Uterus (tissue), 4 donors: ENCODE measurements at places on chromosomes 4 and X. TPM values are rescaled to one million over a fixed set of nuclear protein-coding genes. Genes with fewer than 3 reads are reported as not detected.
A peak's percentile ranks its signal among the peaks of the same experiment; 100 is the strongest.

Gene RTL3
- not detected for total RNA-seq

Gene NUDT10
- 13.1 TPM for total RNA-seq

Gene DEFB131A
- total RNA-seq = not detected

Gene TMEM35A
- not detected for total RNA-seq

Gene SCML2
- total RNA-seq = 3.7 TPM

Gene GLRA2
- 0.48 TPM for total RNA-seq

Gene RASSF6
- 0.06 TPM for total RNA-seq

DNA sequence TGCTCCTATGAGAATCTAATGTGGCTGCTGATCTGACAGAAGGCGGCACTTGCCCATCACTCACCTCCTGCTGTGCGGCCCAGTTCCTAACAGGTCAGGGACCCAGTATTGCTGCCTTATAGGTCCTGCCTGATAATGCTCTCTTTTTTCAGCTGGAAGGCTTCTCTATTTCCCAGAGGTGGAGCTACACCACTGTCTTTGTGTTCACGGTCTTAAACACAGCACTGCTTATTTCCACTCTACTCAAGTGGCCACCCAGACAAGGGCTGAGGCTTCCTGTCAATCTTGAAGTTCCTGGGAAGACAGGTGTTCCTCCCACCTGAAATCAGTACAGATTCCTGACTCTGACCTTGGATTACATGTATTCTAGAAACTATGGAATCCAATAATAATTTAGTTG, 270.6 kb downstream of the NR3C2 start:
- no peak for DNase-seq
- no peaks in the 10 kb centered on the region for H3K27me3 ChIP-seq
- no peak overlapping the region for H3K4me3 ChIP-seq
- H3K27ac ChIP-seq = no peak overlapping the region

- H3K27ac ChIP-seq = peak overlapping the region; percentile 52
- H3K36me3 ChIP-seq = no peaks in the 10 kb centered on the region
Observed at GRCh38 chrX:129981752-129982299, 609 bp upstream of the BCORL1 start.

GRCh38 chr4:11072463-11072862, 356.2 kb downstream of the HS3ST1 start:
- no peak overlapping the region for H3K27ac ChIP-seq
- no peaks in the 10 kb centered on the region for H3K4me1 ChIP-seq
- no peak overlapping the region for H3K4me3 ChIP-seq
- no peak for DNase-seq

DNA sequence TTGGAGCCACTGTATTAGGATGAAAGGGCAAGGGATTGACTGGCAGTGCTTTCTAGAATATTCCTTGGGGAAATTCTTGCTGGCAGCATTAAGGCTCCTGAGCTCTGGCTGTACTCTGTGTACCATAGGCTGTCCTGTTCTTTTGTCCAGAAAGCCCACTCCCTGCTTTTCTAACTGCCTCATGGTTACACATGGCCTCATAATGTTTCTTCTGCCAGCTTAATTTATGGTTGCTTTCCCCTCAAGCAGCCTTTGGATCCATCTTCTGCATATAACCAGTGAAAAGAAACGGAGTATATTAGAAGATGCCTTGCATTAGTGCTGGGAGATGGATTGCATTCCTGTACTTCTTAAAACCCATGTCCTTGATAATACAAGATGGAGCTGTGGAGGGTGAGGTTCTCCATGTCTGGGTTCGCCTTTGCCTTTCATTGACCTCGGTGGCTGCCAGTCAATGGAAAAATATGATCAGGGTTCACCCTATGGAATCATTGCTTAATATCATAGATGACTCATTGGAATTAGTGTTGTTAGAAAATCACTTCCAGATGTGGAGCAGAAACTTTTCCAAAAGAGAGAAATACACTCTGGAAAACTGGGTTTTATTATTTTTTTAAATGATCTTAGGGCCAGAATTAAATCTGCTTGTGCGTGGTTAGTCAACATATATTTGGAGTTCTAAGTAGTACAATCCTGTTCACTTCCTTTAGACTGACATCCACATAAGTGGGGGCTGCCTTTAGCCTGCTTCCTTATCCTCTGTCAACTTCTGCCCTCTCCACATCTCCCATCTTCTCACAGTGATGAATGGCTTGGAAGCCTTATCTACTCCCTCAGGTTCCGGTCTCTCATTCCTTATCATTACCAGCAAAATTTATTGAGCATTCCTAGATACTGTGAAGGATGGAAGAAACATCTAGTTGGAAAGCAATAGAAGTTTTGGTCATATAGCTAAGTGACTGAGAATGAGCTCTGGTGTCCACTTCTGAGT, 24.9 kb downstream of the DOCK11 start:
- H3K27me3 ChIP-seq = no peaks in the 10 kb centered on the region
- DNase-seq = no peak
- no peaks in the 10 kb centered on the region for H3K36me3 ChIP-seq

- H3K4me3 ChIP-seq = no peak overlapping the region
- H3K4me1 ChIP-seq = no peaks in the 10 kb centered on the region
- no peak overlapping the region for H3K27ac ChIP-seq
- no peaks in the 10 kb centered on the region for H3K36me3 ChIP-seq
Observed at GRCh38 chrX:31435592-31435991, 363.8 kb upstream of the FTHL17 start.

GRCh38 chr4:46484881-46485280, 95.0 kb upstream of the GABRA2 start:
- H3K4me1 ChIP-seq = no peaks in the 10 kb centered on the region
- no peaks in the 10 kb centered on the region for H3K36me3 ChIP-seq
- no peaks in the 10 kb centered on the region for H3K27me3 ChIP-seq

- no peak overlapping the region for H3K27ac ChIP-seq
- H3K4me3 ChIP-seq = no peak overlapping the region
- H3K27me3 ChIP-seq = no peaks in the 10 kb centered on the region
- no peak for DNase-seq
Observed at GRCh38 chrX:135437867-135438733, 16.4 kb downstream of the SMIM10L2A start.

DNA sequence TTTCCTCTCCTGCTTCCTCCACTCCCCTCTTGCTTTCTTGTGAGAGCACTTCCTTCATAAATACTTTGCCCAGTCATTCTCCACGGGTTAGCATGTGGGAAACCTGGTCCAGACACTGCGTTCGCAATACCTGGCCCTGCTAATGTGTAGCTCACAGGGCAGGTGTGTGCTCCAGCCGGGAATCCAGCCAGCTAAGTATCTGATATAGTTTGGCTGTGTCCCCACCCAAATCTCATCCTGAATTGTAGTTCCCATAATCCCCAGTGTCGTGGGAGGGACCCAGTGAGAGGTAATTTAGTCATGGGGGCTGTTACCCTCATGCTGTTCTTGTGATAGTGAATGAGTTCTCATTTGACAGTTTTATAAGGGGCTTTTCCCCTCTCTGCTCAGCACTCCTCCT, 32.2 kb upstream of the STX18 start:
- DNase-seq = no peak
- no peaks in the 10 kb centered on the region for H3K27me3 ChIP-seq
- no peaks in the 10 kb centered on the region for H3K4me1 ChIP-seq
- H3K4me3 ChIP-seq = no peak overlapping the region
- peak overlapping the region; percentile 85 for H3K27ac ChIP-seq

DNA sequence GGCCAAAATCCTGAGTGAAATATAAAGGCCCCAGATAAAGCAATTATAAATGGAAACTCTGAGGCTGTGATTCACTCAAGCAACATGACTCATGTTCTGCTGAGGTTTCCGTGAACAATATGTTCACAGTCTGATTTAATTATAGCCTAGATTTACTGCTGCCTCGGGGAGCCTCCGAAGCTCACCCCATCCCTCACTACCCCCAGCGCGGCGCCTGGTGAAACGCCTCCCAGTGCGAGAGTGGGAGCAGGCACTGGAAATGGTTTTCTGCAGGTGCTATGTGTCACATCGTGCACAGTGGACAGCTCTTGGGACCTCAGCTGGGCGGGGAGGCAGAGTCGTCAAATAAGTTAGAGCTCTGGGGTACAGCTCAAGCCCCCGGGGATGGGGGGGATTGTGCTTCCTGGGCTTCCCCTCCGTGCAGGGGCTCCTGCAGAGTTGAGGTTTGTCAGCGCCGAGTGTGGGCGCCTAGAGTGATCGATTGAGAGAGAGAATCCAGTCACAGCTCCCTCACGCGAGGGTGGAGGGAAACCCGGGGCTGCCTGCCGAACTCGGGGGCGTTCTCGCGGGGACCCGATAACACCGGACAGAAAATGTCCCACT, 110.6 kb downstream of the PHKA2 start:
- DNase-seq = peak; percentile 75
- H3K27me3 ChIP-seq = no peaks in the 10 kb centered on the region
- no peak overlapping the region for H3K4me3 ChIP-seq
- H3K27ac ChIP-seq = peak overlapping the region; percentile 77
- H3K36me3 ChIP-seq = no peaks in the 10 kb centered on the region
- peaks cover 13% of the 10 kb centered on the region for H3K4me1 ChIP-seq

DNA sequence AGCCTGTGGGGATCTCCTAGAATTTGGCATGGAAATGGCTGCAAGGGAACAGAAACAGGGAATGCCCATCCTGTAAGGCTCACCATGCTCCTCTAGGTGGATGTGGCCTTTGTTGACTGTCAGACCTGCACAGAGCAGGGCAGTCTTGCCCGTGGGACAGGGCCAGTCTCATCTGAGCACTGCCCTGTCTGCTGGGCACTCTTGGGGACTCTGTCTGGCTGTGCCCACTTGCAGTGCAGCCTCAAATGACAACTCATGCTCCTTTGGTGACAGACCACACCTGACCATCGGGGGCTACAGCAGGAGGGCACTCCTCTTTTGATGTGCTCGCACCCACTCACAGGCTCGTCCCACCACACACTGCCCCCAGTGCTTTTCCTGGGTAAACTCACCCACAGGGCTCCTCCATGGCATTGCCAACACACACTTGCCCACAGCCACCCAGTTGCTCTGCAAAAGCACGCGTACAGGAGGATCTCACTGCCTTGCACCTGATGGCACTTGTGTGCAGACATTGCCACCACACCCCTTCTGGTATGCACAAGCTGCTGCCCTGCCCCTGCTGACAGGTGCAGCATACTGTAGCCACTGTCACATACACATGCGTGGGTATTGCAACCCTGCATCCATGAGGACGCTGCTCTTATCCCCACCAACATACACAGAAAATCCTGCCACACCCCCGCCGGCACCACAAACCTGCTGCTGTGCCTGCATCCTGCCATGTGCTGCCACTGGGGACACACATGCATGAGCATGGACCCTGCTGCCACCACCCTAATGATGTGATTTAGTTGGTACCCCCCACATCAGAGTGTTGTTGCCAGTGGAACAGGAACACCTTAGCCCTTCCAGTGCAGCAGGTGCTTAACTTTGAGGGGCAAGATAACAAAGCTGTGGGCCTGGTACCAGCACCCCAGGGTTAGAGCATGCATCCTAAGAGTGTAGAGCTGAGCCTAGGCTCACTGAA, 100.1 kb upstream of the ARHGEF9 start:
- no peak overlapping the region for H3K4me3 ChIP-seq
- no peaks in the 10 kb centered on the region for H3K27me3 ChIP-seq
- no peaks in the 10 kb centered on the region for H3K4me1 ChIP-seq
- no peak for DNase-seq
- H3K27ac ChIP-seq = no peak overlapping the region

GRCh38 chr4:8642651-8643321, 50.2 kb downstream of the CPZ start:
- no peak overlapping the region for H3K4me3 ChIP-seq
- no peaks in the 10 kb centered on the region for H3K4me1 ChIP-seq
- no peak overlapping the region for H3K27ac ChIP-seq

- H3K27me3 ChIP-seq = no peaks in the 10 kb centered on the region
- H3K4me3 ChIP-seq = no peak overlapping the region
- no peak overlapping the region for H3K27ac ChIP-seq
Observed at GRCh38 chr4:34850421-34850820, 1393.9 kb downstream of the ARAP2 start.

DNA sequence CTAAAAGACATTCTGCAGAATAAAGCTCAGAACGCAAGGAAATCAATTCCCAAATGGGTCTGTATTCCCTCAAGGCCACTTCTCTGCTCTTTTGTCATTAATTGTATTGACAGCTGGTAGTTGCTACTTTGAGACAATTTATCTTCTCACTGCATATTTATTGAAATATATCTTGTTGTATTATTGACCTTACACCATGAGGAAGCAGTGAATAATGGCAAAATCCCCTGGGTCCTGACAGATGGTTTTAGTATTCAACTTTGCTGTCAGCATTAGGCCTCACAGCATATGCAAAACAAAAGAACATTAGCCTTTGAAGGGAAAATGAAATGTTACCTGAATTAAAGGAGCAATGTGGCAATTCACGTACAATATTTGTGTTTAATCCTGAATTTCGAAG, 406.1 kb upstream of the TRAM1L1 start:
- no peak overlapping the region for H3K4me3 ChIP-seq
- H3K27me3 ChIP-seq = no peaks in the 10 kb centered on the region
- H3K27ac ChIP-seq = no peak overlapping the region
- DNase-seq = no peak
- no peaks in the 10 kb centered on the region for H3K4me1 ChIP-seq

- H3K4me3 ChIP-seq = no peak overlapping the region
- no peaks in the 10 kb centered on the region for H3K36me3 ChIP-seq
- DNase-seq = no peak
- no peaks in the 10 kb centered on the region for H3K4me1 ChIP-seq
Observed at GRCh38 chr4:140344101-140344500, 29.3 kb upstream of the SCOC start.

GRCh38 chrX:119756926-119757635, 1.3 kb upstream of the SOWAHD start:
- H3K4me1 ChIP-seq = no peaks in the 10 kb centered on the region
- H3K4me3 ChIP-seq = no peak overlapping the region
- DNase-seq = no peak
- H3K27ac ChIP-seq = no peak overlapping the region

DNA sequence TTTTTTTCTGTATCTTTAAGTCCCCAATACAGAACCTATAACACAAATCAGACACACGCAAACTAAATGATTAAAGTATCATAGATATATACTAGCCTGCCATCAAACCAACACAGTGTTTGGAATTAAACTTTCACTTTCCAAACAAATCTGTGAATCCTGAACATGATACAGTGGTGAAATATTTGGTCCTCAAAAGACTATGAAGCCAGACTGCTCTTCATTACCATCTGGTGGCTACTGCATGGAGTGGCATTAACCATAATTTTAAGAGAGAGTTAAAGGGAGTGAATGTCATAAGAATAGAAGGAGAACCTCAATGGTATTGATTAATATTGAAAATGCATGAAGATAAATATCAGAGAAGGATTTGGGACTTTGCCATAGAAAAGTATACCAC, 9.2 kb upstream of the GABRA4 start:
- no peak overlapping the region for H3K4me3 ChIP-seq
- no peaks in the 10 kb centered on the region for H3K4me1 ChIP-seq
- DNase-seq = no peak
- H3K36me3 ChIP-seq = no peaks in the 10 kb centered on the region
- H3K27ac ChIP-seq = no peak overlapping the region
- no peaks in the 10 kb centered on the region for H3K27me3 ChIP-seq

- H3K27me3 ChIP-seq = peaks cover 6% of the 10 kb centered on the region
- DNase-seq = no peak
- H3K4me1 ChIP-seq = no peaks in the 10 kb centered on the region
- H3K27ac ChIP-seq = no peak overlapping the region
- H3K4me3 ChIP-seq = no peak overlapping the region
Observed at GRCh38 chrX:152635941-152636340, 1.8 kb upstream of the GABRQ start.
